T-helper 17 cell (primary cell): ENCODE measurements at places on chromosomes 5 and 9.

- DNase-seq, result no peak
Measured at GRCh38 chr5:32069396-32069795, 104.7 kb downstream of the GOLPH3 start.

- DNase-seq, result no peak
Measured at GRCh38 chr5:171629628-171630349, 155.8 kb upstream of the SMIM23 start.

DNA sequence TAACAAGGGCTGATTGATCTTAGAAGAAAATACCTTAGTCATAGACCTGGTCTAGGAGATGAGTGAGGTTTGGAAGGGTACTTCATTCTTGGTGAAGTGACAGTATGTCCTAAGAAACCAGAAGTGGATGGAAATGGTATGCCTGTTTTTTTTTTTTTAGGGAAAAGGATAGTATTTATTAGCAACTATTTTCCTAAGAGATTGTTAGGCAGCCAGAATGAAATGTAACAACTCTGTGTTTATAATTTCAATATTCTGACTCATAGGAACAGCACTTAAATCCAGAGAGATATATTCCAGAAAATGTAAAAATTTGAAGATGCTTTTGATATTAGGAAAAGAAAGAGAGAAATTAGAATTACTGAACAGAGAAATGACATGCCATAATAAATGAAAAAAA, 21.2 kb upstream of the ARL14EPL start:
- DNase-seq, result no peak

- DNase-seq, result no peak
Measured at GRCh38 chr9:84829471-84829870, 159.9 kb downstream of the NTRK2 start.
